ENCODE measurements at places on chromosomes 16 and 17. TPM values are rescaled to one million over a fixed set of nuclear protein-coding genes. Genes with fewer than 3 reads are reported as not detected.

The TMEM238L gene
- total RNA-seq, result 47.5 TPM

The HP gene
- total RNA-seq, result 0.51 TPM

The EVI2B gene
- 9.5 TPM for total RNA-seq

The C16orf86 gene
- 0.67 TPM for total RNA-seq

The NOTUM gene
- total RNA-seq, result not detected

The KRT40 gene
- total RNA-seq, result not detected

The KRT34 gene
- total RNA-seq, result not detected

The ARHGAP27 gene
- 199 TPM for total RNA-seq

The MMP15 gene
- 57.9 TPM for total RNA-seq

DNA sequence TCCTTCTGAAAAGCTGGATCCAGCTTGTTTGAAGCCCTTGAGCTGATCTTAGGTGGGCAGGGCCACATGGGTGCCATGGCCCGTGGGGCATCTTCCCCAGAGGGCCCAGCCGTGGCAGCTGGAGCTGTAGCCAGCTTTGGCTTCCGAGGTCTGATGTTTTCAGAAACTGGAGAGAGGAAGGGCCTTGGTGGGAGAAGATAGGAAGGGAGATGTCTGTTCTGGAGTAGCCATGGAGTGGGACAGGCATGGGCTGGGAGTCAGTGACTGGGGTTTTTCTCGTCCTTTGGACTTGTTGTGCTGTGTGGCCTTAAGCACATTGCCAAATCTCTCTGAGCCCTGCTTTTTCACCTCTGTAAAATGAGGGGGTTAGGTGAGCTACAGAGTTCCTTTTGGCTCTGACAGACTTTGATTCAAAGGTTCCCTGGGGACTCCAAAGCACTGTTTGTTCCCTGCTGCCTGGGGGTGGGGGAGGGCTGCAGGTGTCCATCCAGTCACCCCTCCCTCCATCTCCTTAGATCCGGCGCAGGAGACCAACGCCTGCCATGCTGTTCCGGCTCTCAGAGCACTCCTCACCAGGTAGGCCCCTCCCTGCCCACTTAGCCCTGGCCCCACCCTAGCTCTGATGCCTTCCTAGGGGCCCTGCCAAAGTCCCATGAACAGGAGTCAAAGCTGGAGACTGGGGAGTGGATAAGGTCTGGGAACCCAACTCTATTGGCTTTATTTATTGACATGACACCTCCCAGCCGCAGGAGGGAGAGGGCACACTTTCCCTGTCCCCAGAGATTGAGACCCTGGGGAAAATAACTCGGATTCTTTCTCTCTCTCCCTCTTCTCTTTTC is 2.1 kb downstream of the PPP1R1B start:
- peak; percentile 88 for DNase-seq

- DNase-seq, result peak; percentile 82
These were observed at the start of gene TANC2 for GRCh38 chr17:62965686-62966425. Gene TANC2, plus strand, starts transcription at chr17:62966235. Its CDS starts 43,325 bp downstream, at chr17:63009560.

- DNase-seq, result no peak
These were observed 8.1 kb upstream of the CCL18 start for GRCh38 chr17:36055921-36056520.

DNA sequence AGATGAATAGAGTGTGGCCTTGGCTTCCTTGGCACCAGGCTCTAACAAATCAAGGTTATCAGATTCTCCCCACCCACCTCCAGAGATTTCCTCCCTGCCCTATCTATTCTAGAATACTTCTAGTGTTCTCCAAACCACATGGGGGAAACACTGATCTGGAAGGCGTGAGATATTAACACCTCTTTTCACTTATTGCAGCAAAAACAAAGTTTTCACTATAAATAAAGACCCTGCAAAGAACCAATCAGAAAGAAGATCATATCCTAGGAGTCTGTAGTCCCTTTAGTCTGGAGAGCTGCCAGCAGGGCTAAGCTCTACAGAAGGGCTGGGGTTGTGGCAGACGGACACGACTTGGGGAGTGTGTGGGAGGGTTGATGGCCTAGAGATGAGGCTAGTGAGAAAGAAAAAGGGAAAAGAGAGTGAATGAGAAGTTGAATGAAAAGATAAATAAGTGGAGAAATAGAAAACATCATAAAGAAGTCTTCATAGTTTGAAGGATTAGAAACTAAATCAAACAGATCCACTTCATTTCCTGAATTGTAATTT is 8.6 kb upstream of the SKAP1 start:
- no peak for DNase-seq

- peak; percentile 84 for DNase-seq
These were observed 9.1 kb upstream of the PPP1R1B start for GRCh38 chr17:39617446-39618245.

DNA sequence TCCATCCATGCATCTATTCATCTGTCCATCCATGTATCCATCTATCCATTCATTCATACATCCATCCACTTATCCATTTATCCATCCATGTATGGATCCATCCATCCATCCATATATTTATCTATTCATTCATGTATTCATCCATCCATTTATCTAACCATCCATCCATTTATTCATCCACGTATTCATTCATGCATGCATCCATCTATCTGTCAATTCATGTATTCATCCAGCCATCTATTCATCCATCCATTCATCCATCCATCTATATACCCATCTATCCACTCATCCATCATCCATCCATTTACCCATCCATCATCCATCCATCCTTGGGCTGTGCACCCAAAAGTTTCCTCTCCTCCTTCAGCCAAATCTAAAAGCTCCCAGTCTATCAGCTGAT is 43.4 kb downstream of the GDE1 start:
- DNase-seq, result no peak

GRCh38 chr16:82421851-82422250 is 204.9 kb upstream of the CDH13 start:
- DNase-seq, result no peak

- no peak for DNase-seq
These were observed 462.9 kb upstream of the ASIC2 start for GRCh38 chr17:33756021-33756420.

- DNase-seq, result no peak
These were observed 17.3 kb downstream of the KPNA2 start for GRCh38 chr17:68052810-68053209.

GRCh38 chr16:68273459-68273858 is 9.1 kb downstream of the SLC7A6 start:
- no peak for DNase-seq

DNA sequence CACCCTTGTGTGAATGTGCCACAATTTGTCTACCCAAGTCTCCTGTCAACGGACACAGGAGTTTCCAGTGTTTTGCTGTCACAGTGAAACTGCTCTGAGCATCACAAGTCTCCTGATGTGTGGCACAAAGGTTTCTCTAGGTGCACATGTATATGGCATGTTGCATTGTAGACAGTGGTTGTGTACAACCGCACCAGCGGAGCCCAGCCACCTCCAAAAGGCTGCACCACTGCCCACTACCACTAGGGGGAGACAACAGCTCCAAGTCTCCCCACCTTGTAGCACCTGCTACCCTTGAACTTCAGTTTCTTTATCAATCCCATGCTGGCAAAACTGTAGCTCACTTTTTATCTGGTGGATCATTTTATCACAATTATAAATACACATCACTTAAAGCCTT is 95.5 kb upstream of the ZNF469 start:
- no peak for DNase-seq

DNA sequence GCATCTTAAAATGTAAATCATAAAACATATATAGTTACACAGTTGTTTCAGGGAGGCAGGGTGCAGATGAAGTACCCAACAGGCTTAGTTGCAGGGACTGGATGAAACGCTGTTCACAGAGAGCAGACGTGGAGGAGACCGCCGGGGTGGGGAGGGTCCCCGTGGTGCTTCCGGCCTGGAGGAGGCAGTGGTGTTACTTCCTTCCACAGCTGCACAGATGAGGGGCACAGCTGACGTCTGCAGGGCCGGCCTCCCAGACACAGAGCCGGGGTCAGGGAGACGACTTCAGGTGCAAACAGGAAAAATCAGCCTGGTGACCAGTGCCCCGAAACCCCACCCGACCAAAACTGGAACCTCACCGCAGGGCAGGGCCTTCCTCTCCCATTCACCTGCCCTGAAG is 17.1 kb downstream of the SPIRE2 start:
- no peak for DNase-seq

- peak; percentile 33 for DNase-seq
These were observed 25.0 kb downstream of the COX4I1 start for GRCh38 chr16:85824161-85825135.

GRCh38 chr16:4416200-4417032 is at the start of gene CORO7:
Gene CORO7, minus strand, starts transcription at chr16:4416596. Its CDS starts 78 bp downstream, at chr16:4416518.
- DNase-seq, result peak; percentile 98
